Liver (tissue), 10 donors: ENCODE measurements at places on chromosomes 2 and 18. TPM values are rescaled to one million over a fixed set of nuclear protein-coding genes. Genes with fewer than 3 reads are reported as not detected.

- no peaks in the 10 kb centered on the region for H3K4me1 ChIP-seq
- H3K36me3 ChIP-seq, result no peaks in the 10 kb centered on the region
- no peaks in the 10 kb centered on the region for H3K27me3 ChIP-seq
- H3K27ac ChIP-seq, result no peak overlapping the region
- no peak for DNase-seq
Observed at GRCh38 chr2:49271060-49271606, 116.8 kb upstream of the FSHR start.

GRCh38 chr2:9707611-9708160 is 76.9 kb upstream of the YWHAQ start:
- no peak overlapping the region for H3K27ac ChIP-seq
- DNase-seq, result no peak
- no peaks in the 10 kb centered on the region for H3K4me1 ChIP-seq
- H3K36me3 ChIP-seq, result no peaks in the 10 kb centered on the region
- H3K4me3 ChIP-seq, result no peak overlapping the region

- H3K36me3 ChIP-seq, result no peaks in the 10 kb centered on the region
- no peak for DNase-seq
- no peak overlapping the region for H3K27ac ChIP-seq
- no peak overlapping the region for H3K4me3 ChIP-seq
- no peaks in the 10 kb centered on the region for H3K27me3 ChIP-seq
Observed at GRCh38 chr2:134306521-134306920, 52.6 kb downstream of the MGAT5 start.

- H3K27ac ChIP-seq, result no peak overlapping the region
Observed at GRCh38 chr2:182779323-182779722, 63.3 kb downstream of the DNAJC10 start.

DNA sequence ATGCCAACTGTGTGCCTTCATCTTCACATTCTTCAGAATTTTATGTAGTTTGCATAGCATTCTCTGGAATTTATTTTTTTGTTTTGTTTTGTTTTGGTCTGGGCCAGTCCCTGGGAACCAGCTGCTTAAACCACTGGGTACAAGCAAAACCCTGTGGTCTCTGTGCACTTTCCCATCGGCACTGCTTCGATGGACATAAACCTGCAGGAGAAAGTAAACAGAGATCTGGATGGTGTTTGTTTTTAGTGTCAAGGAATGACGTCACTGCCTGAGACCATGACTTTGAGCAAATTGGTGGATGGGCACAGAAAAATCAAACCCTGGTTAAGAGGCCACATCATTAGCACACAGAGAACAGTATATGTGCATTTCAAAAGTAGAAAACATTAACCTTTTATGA is 64.7 kb upstream of the RASGRP3 start:
- no peak overlapping the region for H3K27ac ChIP-seq
- H3K4me3 ChIP-seq, result no peak overlapping the region
- H3K27me3 ChIP-seq, result no peaks in the 10 kb centered on the region
- no peak for DNase-seq
- H3K36me3 ChIP-seq, result no peaks in the 10 kb centered on the region
- H3K4me1 ChIP-seq, result no peaks in the 10 kb centered on the region

Gene CMPK2
- 41.7 TPM for total RNA-seq

Gene ZNF521
- 2.3 TPM for total RNA-seq
